Nephron progenitor cell (in vitro differentiated cells): ENCODE measurements at places on chromosomes 3 and 15.

DNA sequence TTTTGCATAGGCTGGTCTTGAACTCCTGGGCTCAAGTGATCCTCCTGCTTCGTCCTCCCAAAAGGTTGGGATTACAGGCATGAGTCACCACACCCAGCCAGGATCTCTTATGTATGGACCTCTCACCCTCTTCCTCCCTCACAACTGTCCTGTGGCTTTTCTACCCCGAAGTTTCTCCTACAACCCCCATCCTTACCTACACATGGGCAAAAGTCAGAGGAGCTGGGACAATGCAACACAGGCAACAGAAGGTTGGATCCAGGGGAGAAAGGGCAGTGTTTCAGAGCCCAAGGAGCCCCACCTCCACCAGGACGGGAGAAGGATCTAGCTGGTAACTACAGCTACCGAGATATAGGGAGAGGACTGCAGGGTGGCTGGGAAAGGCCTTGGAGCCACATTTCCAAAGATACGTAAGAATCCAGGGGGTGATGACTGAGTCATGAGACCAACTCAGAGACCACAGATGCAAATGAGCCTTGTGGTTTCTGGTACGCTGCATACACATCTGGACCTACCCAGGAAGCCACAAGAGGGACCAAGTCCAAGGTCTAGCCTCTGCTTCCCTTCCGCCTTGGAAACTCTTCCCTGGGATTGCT, 13.6 kb downstream of the IGDCC4 start:
- no peak for DNase-seq

GRCh38 chr3:98588065-98588464, 5.3 kb downstream of the CPOX start:
- DNase-seq, result no peak

- no peak for DNase-seq
These were observed 12.2 kb downstream of the PROS1 start for GRCh38 chr3:93961489-93961888.

- DNase-seq, result no peak
These were observed 107.8 kb downstream of the MYRIP start for GRCh38 chr3:39917065-39917773.

DNA sequence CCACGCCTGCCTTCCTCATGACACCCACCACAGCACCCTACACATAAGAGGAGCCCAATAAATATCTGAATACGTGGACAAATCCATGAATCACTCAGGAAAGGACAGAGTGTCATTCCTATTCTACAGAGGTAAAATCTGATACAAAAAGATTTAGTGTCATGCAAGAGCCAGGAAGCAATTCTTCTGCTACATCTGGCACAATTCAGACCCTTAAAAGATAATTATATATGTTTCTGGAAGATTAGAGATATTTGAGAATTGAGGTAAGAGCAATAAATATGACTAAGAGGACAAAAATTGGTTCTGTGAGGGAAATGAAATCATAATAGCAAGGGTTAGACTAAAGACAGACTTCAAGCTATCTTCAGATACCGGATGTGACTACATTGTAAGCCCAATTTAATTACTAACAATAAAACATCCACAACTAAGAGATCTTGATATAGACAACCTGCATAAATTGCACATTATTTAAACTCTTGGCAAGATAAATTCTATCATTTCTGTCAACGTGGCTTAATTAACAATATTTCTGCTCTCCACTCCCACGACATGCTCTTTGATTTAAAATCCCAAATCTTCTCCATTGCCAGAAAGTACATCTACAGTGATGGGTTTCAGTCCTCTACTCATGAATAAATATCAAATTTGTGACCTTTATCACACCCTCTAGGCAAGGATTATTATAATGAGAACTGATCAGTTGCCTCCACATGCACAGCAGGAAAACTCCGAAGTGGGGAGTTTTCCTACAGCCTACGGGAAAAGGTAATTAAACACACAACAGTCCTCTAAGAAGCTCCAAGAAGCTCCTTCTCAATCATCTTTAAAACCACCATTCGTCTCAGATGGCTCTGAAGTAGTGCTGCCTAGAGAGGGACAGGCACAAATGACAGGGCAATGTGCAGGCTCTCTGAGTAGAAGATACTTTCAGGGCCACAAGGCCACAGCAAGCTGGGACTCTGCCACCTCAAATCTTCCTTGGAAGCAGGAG, 32.6 kb downstream of the MB21D2 start:
- no peak for DNase-seq
